ENCODE measurements at places on chromosomes 3 and 15.

DNA sequence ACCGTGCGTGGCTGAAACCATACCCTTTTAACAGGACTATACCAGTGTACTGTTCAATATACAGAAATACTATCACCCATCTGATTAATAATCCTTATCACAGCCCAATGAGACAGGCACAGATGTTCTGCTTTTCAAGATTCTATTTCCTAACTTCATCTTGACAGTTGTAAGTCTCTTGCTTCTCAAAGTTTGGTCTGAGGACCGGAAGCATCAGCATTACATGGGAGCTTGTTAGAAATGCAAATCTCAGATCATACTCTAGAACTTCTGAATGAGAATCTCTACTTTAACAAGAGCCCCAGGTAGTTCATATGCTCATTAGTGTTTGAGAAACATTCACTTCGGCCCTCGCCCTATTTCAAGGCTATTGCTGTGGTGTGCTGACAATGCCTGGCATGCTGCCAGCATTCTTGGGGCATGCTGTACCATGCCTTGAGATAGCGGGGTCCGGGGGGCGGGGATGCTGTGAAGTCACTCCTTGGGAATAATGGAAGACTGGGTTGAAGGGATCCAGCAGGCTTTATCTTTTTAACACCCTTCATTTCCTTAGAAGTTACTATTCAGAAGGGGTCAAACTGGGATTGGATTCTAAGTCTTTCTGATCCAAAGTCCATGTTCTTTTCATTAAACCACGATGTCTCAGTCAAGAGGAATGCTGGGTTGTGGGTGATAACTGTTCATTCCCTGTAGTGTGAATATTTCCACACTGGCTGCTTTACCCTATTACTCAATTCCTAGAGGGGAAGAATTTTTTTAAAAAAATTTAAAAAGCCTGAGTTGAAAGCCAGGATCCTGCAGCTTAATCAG is 194.7 kb downstream of the LPP start:
- DNase-seq, result peak; percentile 91

GRCh38 chr3:128663151-128663550 is 12.5 kb upstream of the RPN1 start:
- no peak for DNase-seq

- peak; percentile 22 for DNase-seq
Measured at GRCh38 chr3:126064627-126065258, 19.2 kb downstream of the SLC41A3 start.

- no peak for DNase-seq
Measured at GRCh38 chr3:14744556-14744955, 69.6 kb downstream of the C3orf20 start.

DNA sequence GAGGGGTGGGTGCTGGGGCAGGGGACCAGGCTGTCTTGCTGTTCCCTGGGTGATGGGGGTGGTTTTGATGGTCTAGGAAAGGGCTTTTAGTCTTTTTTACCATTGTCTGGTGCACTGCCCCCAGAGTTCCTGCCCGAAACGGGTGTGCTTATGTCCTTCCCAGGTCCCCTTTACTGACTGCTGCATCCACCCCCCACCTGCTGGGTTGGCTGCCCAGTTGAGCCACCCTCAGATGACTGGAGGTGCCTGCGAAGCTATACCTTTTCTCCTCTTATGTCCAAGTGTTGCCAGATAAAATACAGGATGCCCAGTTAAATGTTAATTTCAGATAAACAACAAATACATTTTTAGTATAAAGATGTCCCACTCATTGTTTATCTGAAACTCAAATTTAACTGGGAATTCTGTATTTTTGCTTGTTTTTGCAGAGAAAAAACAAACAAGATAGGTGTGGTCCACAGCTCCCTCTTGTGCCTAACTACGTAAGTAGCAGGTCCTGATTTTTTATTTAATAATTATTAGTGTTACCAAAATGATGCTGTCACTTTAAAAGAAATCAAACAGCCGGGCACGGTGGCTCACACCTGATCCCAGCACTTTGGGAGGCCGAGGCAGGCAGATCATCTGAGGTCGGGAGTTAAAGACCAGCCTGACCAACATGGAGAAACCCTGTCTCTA is 6.1 kb upstream of the RPP14 start:
- DNase-seq, result no peak

GRCh38 chr3:160225176-160226025 is at the start of gene C3orf80:
C3orf80 (plus strand) TSS chr3:160225422; CDS start chr3:160225636, 214 bp downstream.
- peak; percentile 86 for DNase-seq
